Activated CD4-positive, alpha-beta memory T cell treated with anti-CD3 and anti-CD28 coated beads for 36 hours (primary cell): ENCODE measurements at places on chromosomes 3 and 15.
A peak's percentile ranks its signal among the peaks of the same experiment; 100 is the strongest.

DNA sequence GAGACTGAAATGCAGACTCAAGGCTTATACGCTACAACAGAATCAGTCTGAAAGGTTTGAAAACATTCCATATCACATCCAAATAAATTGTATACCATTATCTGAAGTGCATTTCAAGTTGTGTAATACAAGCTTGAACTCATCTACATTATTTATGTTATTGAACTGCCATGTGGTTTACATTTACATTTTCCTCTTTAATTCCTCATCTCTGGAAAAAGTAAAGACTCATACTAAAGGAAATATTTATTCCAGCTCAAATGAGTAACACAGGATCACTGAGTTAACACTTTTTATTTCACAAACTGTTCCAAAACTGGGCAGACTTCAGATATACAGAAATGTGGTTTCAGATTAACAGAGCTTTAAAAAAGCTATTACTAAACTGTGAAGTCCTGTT, 282.5 kb downstream of the ULK4 start:
- peaks cover 11% of the 10 kb centered on the region for H3K36me3 ChIP-seq
- no peaks in the 10 kb centered on the region for H3K27me3 ChIP-seq
- no peak overlapping the region for H3K4me3 ChIP-seq
- no peaks in the 10 kb centered on the region for H3K4me1 ChIP-seq

DNA sequence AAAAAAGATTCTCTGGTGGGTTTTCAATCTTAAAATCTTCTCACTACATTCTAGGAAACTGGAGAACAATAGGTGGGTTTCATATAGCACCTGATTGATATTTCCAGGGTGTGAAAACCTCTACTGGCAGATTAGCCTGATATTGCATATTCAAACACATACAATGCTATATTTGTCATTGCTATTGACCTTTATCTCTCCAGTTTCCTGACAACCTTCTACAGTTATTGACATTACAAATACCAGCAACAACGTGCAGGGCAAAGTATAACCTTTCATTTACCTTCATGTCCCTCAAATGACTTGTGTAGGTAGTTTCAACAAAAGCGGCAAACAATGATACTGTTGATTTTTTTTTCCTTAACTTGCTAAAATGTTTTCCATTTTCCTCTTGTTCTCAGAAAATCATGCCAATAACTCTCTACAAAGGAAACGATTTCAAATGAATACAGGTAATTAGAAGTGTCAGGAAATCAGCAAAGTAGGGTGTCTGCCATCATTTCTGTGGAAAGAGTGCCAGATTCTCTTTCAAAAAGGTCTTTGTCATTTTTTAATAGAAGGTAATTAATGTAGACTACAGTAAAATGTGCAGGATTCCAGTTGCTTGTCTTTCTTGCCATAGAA, 72.6 kb upstream of the CDIN1 start:
- H3K4me3 ChIP-seq = no peak overlapping the region
- no peaks in the 10 kb centered on the region for H3K4me1 ChIP-seq
- DNase-seq = no peak

DNA sequence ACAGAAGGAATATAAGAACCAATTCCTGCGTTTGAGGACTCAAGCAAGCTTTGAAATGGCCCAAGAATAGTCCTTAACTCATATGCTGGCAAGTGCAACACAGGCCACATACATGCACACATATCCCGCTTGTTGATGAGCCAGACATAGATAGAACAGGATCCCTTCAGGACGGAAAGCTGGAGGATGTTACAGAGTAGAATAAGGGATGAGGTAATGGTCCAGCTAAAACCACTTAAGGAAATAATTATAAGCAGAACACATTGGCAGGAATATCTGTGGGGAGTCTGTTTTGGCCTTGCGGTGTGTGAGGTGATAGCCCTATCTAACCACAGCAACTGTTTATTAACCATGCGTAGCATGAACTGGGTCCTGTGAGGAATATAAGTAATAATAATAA, 25.0 kb downstream of the SCG3 start:
- peaks cover 4% of the 10 kb centered on the region for H3K27me3 ChIP-seq
- H3K27ac ChIP-seq = no peak overlapping the region
- DNase-seq = no peak
- H3K4me3 ChIP-seq = no peak overlapping the region

GRCh38 chr3:135261916-135262315, 466.9 kb downstream of the EPHB1 start:
- no peak overlapping the region for H3K4me3 ChIP-seq
- no peak for DNase-seq
- H3K27me3 ChIP-seq = no peaks in the 10 kb centered on the region
- no peaks in the 10 kb centered on the region for H3K36me3 ChIP-seq

DNA sequence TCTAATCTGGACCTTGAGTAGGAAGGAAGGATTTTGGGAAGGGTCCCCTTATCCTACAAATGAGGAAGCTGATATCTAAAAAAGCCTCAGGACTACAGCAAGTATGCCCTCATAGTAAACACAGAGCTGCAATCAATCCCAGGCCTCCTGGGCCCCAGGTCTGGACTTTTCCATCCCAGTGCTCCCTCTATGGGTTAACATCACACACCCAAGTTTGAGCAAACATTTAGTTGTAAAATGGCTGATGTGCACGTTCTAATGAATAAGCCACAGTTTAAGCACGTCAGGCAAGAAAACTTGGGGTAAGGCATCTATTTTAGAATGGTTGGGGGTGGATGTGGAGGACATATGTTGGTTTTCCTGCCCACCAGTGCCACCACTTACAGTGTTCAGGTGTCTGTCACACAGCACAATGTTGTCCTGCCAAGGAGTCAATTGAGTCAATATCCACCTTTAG, 44.3 kb upstream of the UBE2E1 start:
- H3K27me3 ChIP-seq = no peaks in the 10 kb centered on the region
- peak; percentile 20 for DNase-seq
- no peaks in the 10 kb centered on the region for H3K36me3 ChIP-seq
- H3K4me1 ChIP-seq = peaks cover 21% of the 10 kb centered on the region
- H3K27ac ChIP-seq = peak overlapping the region; percentile 13

- peaks cover 4% of the 10 kb centered on the region for H3K27me3 ChIP-seq
- no peak for DNase-seq
- no peak overlapping the region for H3K4me3 ChIP-seq
- H3K4me1 ChIP-seq = no peaks in the 10 kb centered on the region
Measured at GRCh38 chr3:81823882-81824395, 62.5 kb upstream of the GBE1 start.

DNA sequence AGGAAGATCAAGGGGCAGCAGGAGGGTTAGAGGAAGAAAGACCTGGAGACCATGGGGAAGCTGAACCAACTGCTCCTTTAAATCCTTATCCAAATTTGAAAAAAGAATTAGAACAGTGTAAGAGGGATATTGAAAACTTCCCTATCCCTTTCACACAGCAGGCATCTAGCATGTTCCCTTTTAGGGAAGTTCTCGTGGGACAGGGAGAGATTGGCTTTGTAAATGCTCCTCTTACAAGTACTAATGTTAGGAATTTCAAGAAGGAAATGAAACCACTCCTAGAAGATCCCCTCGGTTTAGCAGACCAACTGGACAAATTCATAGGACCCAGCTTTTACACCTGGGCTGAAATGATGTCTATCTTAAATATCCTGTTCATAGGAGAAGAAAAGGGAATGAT, 41.5 kb downstream of the PPCDC start:
- H3K27ac ChIP-seq = no peak overlapping the region
- no peak for DNase-seq
- H3K27me3 ChIP-seq = peaks cover 1% of the 10 kb centered on the region
- no peak overlapping the region for H3K4me3 ChIP-seq
- H3K36me3 ChIP-seq = no peaks in the 10 kb centered on the region
- H3K4me1 ChIP-seq = peaks cover 41% of the 10 kb centered on the region

- H3K4me1 ChIP-seq = no peaks in the 10 kb centered on the region
- H3K4me3 ChIP-seq = no peak overlapping the region
- H3K27me3 ChIP-seq = no peaks in the 10 kb centered on the region
- DNase-seq = no peak
- no peak overlapping the region for H3K27ac ChIP-seq
Measured at GRCh38 chr3:2770451-2770850, 339.7 kb downstream of the IL5RA start.

DNA sequence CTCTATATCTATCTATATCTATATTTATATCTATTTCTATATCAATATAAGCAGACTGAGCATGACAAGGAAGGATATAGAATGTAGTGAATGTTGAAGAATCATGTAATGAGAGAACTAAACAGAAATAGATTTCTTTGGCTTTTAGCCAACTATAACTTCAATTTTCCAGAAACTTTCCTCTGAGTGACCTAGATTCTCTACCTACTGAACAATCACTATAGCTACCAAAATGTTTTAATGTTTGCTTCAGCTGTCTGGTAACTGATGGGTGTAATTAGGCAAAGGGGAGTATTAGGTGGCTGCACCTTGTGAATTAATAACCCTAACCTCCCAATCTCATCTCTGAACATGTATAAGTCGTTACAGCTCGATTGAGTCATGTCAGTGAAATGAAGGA, 76.4 kb upstream of the ROBO1 start:
- H3K4me3 ChIP-seq = no peak overlapping the region
- H3K4me1 ChIP-seq = no peaks in the 10 kb centered on the region
- H3K36me3 ChIP-seq = no peaks in the 10 kb centered on the region
- H3K27me3 ChIP-seq = no peaks in the 10 kb centered on the region
- DNase-seq = no peak

DNA sequence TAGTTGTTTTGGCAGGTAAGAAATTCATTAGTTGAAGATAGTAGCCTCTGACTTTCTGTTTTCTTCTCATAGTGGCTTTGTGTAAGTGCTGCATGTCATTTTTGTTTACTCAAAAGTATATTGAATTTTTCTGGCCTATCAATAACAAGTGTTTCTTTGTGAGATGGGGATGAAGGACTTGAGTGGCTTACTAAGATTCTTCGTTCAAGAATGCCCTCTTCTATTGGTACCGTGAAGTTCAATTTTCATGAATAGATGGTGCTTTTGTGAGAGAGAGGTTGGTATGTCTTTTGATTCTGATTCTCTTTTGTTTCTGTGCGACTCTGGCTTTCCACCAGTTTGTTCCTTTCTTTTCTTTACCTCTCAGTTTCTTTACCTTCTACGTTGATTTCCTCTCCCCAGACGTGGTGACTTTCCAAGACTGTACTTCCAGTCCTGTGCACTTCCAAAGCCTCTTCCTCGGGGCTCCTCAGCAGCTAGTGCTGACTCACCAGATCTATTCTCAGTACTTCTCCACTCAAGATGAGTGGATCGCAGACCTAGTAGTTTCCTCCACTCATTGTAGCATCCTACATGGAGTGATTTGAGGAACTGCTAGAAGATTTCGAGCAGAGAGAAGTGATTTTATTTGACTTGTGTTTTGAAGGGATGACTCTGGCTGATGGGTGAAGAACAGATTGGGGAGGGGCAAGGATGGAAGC, 82.0 kb upstream of the EPHB3 start:
- no peak overlapping the region for H3K27ac ChIP-seq
- no peaks in the 10 kb centered on the region for H3K36me3 ChIP-seq
- peaks cover 28% of the 10 kb centered on the region for H3K27me3 ChIP-seq
- H3K4me1 ChIP-seq = no peaks in the 10 kb centered on the region

DNA sequence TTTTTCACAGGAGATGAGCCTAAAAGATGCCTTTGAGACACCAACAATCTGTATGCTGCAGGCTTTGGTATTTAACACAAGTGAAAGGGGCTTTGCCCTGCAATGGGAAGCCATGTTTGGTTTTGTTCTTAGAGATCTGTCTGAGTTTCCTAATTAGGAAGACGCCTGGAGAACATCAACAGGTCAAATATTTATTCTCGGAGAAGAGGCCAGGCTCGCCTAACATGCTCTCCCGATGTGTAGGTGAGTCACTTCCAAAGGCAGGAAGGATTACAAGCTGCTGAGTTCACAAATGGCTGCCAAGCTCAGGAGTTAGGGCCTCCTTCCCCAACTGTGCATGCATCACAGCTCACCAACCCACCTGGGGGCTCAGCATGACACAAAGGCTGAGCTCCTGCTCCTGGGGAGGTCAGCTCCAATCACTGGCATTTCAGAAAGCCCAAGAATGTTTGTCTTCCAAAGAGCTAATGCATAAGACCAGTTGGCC, 119.5 kb upstream of the PRICKLE2 start:
- DNase-seq = no peak
- H3K27ac ChIP-seq = no peak overlapping the region
- H3K4me1 ChIP-seq = no peaks in the 10 kb centered on the region
- H3K4me3 ChIP-seq = no peak overlapping the region
- H3K36me3 ChIP-seq = no peaks in the 10 kb centered on the region

GRCh38 chr15:52438047-52438446, 90.6 kb downstream of the MYO5A start:
- H3K36me3 ChIP-seq = no peaks in the 10 kb centered on the region
- DNase-seq = no peak
- no peak overlapping the region for H3K4me3 ChIP-seq
- no peak overlapping the region for H3K27ac ChIP-seq

GRCh38 chr15:76293361-76293760, 17.9 kb downstream of the ETFA start:
- peaks cover 15% of the 10 kb centered on the region for H3K36me3 ChIP-seq
- DNase-seq = no peak
- H3K4me3 ChIP-seq = no peak overlapping the region
- H3K4me1 ChIP-seq = peaks cover 22% of the 10 kb centered on the region
- H3K27ac ChIP-seq = peak overlapping the region; percentile 64

DNA sequence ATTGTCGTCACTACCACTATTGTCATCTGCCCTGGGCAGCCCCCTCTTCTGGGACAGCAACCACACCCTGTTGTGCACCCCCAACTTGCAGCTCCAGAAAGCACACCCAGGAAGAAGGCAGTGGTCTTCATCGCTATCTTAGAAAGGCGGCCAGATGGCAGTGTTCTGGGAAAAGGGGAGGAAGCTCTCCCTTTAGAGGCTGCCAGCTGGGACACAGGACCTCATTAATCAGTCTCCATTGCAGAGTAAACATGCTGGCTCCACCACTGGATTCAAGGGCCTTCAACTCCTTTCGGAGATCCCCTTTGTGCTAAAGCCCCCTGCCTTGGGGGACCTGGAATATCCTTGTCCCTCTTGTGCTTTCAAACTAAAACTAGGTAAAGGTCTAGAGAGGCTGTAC, 199.3 kb upstream of the LINGO1 start:
- H3K27ac ChIP-seq = no peak overlapping the region
- no peaks in the 10 kb centered on the region for H3K36me3 ChIP-seq
- H3K4me1 ChIP-seq = no peaks in the 10 kb centered on the region
- no peak overlapping the region for H3K4me3 ChIP-seq
- DNase-seq = no peak
- peaks cover 4% of the 10 kb centered on the region for H3K27me3 ChIP-seq

- no peak for DNase-seq
- peaks cover 9% of the 10 kb centered on the region for H3K27me3 ChIP-seq
- H3K36me3 ChIP-seq = no peaks in the 10 kb centered on the region
- H3K4me3 ChIP-seq = no peak overlapping the region
Measured at GRCh38 chr15:78836333-78836732, 25.1 kb upstream of the ADAMTS7 start.

- H3K4me1 ChIP-seq = no peaks in the 10 kb centered on the region
- DNase-seq = no peak
- H3K4me3 ChIP-seq = no peak overlapping the region
- H3K36me3 ChIP-seq = no peaks in the 10 kb centered on the region
- H3K27me3 ChIP-seq = no peaks in the 10 kb centered on the region
Measured at GRCh38 chr3:111870620-111871019, 11.6 kb downstream of the PHLDB2 start.

DNA sequence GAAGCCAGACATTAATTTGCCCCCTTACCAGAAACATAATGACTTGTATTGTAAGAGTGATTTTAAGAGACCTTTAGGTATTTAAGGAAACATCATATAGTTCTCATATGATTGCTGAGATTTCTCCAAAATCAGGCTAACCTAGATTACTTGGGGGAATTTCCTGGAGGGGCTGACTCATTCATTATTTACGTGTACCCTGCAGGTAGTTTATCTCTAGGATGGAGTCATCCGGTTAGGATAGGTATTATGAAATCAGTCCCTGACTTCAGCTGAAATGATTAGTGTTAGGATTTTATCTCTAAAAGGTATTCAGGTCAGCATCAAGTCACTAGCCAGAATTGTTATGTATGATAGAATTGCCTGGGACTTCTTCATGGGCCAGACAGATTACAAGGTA, 97.5 kb downstream of the TCF12 start:
- H3K36me3 ChIP-seq = peaks cover 4% of the 10 kb centered on the region
- no peak overlapping the region for H3K27ac ChIP-seq
- no peak overlapping the region for H3K4me3 ChIP-seq
- no peak for DNase-seq
